ENCODE measurements at places on chromosomes 12 and 14.
A peak's percentile ranks its signal among the peaks of the same experiment; 100 is the strongest.

DNA sequence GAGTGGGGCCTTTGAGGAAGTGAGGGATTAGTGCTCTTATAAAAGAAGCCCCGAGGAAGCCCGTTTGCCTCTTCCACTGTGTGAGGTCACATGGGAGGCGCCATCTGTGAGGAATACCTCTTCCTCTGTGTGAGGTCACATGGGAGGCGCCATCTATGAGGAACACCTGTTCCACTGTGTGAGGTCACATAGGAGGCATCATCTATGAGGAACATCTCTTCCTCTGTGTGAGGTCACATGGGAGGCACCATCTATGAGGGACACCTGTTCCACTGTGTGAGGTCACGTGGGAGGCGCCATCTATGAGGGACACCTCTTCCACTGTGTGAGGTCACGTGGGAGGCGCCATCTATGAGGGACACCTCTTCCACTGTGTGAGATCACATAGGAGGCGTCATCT, 69.7 kb downstream of the SLC24A4 start:
- DNase-seq: no peak

DNA sequence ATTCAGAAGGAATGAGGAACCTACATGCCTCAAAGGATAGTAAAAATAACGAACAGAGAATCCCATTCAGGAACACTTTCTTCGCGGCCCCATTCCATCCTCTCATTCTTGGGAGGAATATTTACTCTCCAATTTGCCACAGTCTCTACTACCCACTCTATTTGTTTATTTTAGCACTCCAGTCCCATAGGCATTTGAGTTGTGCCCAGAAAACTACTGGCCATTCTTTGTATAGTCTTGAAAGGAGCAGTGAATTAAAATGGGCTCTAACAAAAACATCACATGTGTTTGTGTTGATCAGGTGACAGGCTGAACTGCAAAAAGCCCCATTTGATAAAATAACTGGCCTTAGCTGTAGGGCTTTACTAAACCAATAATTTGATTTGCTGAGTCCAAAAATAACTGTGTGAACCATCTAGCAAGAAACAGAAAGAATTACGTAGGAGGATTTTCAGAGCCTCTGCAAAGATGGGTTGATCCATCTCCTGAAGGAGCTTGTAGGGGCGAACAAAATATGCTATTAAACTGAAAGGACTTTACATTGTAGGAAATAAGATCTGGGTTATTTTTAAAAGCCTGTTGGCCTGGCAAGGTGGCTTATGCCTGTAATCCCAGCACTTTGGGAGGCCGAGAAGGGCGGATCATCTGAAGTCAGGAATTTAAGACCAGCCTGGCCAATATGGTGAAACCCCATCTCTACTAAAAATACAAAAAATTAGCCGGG, 142.3 kb upstream of the CPNE8 start:
- no peak for DNase-seq

DNA sequence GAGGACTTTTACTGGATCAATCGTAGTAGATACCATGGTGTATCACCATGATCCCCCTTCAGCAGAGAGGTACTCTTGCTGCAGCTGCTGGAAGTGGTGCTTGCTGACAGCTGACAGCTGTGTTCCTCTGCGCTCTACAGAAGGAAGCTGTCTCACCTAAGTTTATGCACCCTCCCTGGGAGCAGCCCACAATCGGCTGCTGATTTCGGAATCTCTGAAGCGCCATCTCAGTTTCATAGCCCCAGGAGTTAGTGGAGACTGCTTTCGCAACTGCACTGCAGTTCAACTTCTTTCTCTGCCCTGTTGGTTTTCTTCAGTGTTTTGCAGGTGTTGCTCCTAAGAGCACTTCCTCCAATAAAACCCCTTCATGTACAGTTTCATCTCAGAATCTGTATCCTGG, 237.9 kb downstream of the PAWR start:
- no peak for DNase-seq

DNA sequence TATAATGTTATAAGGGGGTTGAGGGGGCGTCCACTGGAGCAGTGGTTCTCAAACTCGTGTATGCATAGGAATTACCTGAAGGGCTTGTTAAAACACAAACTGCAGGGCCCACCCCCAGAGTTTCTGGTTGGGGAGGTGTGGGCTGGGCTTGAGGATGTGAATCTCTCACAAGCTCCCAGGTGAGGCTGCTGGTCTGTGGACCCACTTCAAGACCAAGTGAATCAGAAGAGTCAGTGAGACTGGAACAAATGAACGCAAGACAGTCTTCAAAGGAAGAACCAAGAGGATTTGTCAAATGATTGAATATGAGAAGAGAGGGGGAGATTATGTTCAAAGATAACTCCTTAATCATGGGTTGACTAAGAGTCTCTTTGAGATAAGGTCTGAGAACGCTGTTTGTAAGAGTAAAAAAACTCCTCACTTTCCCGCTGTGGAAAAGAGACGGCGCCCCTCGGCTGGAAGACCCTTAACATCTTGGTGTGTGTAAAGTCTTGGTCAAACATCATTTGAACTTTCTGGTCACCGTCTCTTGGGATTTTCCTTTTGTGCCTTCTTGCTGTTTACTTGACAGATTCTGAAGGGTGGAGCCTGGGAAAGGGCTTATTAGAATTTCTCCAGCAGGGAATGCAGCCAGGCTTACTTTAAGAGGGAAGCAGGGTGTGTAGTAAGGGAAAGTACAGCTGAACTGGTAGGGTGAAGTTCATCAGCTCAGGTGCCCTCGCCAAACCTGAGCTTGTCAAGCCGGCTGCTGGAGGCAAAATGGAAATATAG, 5.3 kb upstream of the FOXN3 start:
- no peak for DNase-seq

- no peak for DNase-seq
Measured at GRCh38 chr14:63897721-63898163, 44.9 kb downstream of the SYNE2 start.

DNA sequence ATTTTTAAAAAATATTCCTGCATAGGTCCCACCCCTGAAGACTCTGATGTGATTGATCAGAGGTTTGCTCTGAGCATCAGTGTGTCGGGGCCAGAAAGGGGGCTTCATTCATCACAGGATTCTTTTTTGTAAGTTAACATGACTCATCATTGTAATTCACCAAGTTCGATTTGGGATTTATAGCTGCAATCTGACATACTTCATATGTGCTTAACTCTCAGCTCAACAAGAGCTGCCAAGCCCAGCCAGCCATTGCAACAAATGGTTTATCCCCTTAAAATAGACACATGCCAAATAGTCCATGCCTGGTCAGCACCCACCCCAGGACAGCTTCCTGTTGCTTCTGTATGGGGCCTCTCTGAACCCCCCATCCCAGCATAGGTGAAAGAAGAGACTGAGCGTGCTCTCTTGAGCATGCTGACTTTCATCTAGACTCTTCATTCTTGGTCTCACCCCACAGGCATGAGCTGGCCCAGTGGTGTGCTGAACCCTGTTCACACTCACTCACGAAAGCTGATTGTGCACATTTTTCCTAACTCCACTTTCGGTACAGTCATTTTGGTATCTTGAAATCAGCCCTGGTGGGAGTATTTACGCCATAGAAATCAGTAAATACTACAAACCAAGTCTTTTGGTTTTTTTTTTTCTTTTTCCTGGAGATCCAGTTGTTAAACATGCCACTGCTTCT, 101.4 kb downstream of the STAB2 start:
- DNase-seq: no peak

- no peak for DNase-seq
Measured at GRCh38 chr12:116302166-116303058, 24.9 kb upstream of the MED13L start.

GRCh38 chr12:55745361-55746173, 2.6 kb downstream of the GDF11 start:
- DNase-seq: no peak

GRCh38 chr12:45575823-45576475, 153.6 kb upstream of the ARID2 start:
- DNase-seq: no peak

- DNase-seq: no peak
Measured at GRCh38 chr12:122646517-122647217, 56.5 kb downstream of the HCAR2 start.

DNA sequence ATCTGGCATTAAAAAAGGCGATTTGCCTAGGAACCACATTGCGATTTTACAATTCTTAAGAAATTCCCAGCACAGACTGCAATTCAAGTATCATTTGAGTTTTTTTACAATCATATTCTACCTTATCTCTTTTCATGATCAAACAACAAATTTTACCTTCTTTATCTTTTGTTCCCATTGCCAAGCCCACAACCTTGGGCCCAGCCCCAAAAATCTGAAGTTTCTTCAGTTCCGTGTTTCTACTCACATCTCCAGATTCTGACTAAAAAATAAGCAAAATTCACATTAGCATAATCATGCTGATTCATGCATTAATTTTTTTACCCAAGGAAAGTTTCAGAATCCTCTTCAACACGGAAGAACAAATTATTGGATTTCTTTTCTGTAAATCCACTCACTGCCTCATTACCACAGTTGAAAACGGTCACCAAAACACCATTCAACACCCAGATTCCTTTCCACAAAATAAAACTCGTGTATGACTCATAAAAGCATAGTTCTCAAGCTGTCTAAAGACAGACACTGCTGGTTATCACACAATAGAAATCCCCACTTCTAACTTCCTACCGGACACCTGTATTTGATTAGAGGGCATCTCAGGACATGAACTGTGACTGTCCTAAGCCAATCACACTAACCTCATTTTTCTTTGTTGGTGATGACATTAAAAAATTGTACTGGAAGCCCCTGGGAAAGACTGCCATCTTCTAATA, 32.7 kb downstream of the KDM5A start:
- no peak for DNase-seq

- no peak for DNase-seq
Measured at GRCh38 chr12:53795927-53796326, 44.1 kb upstream of the CISTR start.

- no peak for DNase-seq
Measured at GRCh38 chr12:81888961-81889360, 129.8 kb upstream of the PPFIA2 start.

DNA sequence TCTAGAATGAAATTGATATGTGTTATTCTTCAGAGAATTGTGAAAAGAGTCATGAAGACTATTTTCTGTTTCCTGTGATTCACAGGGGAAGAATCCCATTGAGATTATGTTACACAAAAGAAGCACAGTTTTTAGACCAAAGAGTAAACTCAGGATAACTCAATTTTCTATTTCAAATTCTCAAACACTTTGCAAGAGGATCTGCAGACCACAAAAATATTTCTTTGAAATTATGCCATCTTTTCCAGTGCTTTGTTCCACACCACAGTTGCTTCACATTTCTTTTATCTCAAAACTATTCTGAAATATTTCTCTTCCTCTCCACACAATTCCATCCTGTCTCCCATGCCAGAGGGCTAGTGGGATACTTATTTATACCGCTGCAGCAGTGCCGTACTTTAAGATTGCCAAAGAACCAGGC, 188.9 kb upstream of the FOXG1 start:
- DNase-seq: no peak

DNA sequence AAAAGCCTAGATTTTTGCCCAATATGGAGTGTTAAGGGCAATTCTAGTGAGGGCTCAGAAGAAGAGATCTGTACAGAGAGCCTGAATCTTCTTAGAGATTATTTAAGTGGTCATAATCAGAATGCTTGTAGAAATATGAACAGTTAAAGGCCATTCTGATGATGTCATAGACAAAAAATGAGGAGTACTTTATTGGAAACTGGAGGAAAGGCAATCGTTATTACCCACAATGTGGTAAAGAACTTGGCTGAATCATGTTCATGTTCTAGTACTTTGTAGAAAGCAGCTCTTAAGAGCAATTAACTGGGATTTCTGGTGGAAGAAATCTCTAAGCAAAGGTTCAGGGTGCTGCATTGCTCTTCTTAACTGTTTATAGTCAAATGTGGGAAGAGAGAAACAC, 36.4 kb upstream of the SYT10 start:
- no peak for DNase-seq

GRCh38 chr12:14452865-14453264, 87.4 kb downstream of the ATF7IP start:
- no peak for DNase-seq

GRCh38 chr12:6644903-6645302, 2.3 kb downstream of the ACRBP start:
- no peak for DNase-seq

- DNase-seq: peak; percentile 68
Measured at GRCh38 chr14:53217316-53217994, 64.3 kb upstream of the DDHD1 start.

DNA sequence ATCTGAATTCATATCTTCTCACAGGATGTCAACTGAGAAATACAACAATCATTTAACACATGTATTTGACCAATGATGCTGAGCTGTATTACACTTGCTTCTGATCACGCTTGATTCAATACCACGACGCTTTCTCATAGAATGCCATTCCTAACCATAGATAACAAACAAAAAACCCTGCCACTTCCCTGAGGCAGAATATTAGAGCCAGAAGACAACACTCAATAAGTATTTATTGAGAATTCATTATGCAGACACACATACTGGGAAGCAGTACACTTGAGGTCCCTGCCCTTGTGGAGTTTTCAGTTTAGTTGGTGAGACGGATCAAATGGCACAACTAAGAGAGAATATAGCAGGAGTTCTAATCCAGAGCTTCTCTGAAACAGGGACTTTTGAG, 32.4 kb downstream of the BLTP3B start:
- no peak for DNase-seq

DNA sequence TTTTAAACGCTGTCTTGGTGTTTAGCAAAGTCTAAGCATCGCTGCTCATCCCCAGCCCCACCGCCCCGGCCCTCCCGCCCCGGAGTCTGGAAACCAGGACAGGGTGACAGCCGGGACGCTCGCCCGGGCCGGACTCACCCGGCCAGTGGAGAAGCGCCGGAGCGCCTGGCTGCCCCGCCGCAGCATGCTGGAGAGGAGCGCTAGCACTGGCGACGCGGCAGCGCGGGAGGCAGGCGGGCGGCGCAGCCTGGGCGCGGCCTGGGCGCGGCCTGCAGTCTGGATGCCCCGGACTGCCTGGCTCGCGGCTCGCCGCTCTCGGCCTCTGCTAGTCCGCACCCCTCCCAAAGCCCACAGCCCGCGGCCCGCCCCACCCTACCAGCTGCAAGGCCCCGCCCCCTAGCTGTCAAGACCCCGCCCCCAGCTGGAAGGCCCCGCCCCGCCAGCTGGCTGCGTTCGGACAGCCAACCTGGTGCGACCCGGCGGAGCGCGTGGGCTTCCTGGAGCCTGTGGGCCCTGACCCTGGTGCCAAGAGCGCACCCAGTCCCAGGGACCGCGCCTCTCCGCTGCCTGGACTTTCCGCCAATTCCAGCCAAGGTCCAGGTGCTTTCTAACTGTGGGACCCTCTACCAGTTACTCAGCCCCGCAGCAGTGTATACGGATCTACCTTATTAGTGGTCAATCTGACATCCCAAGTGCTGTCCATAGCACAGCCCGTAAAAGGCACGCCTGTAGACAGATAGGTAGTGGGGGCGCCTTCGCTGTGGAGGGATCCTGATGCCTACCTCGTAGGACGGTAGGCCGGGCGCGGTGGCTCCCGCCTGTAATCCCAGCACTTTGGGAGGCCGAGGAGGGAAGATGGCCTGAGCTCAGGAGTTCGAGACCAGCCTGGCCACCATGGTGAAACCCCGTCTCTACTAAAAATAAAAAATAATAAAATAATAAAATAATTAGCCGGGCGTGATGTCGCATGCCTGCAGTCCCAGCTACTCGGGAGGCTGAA, at the start of gene ALDH1L2:
TSS of gene ALDH1L2 (minus strand) at position 208 of the 1,000 bp plus-strand sequence. CDS start at position 186, 22 bp downstream.
- DNase-seq: peak; percentile 40

- DNase-seq: no peak
Measured at GRCh38 chr12:124915239-124916236, 1.1 kb upstream of the UBC start.
